A549 (cell line): ENCODE measurements at places on chromosomes 5 and 9.

DNA sequence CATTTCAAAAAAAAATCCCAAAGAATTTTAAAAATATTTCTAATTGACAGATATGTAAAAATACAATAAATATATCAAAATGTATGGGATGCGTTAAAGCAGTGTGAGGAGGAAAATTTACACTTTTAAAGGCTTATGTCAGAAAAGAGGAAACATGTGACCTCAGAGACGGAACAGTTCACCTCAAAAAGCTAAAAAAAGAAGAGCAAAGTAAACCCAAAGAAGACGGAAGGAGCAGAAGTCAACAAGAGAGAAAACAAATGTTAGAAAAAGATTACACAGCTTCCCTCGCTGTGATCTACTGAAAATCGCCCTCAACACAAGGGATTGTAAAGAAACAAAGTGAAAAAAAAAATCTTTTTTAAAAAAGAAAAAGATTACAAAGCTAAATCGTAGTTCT lies 186.9 kb downstream of the AUH start:
- no peak for DNase-seq

DNA sequence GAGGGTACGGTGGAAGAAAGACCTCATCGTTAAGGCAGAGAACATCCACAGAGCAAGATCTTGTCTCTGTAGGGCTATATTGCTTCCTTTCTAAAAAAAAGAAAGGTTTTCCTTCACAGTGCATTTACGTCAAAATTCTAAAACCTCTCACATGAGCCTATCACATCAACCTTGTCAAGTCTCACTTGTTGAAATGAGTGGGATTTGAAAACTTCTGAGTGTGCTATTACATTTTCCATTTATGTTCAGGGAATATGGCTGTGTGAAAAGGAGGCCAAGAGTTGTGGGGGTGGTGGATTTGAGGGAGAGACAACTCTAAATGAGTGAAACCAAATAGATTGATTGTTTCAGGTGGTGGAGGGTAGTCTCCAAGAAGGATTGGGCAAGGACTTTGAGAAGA lies 147.1 kb upstream of the MPDZ start:
- DNase-seq = no peak

DNA sequence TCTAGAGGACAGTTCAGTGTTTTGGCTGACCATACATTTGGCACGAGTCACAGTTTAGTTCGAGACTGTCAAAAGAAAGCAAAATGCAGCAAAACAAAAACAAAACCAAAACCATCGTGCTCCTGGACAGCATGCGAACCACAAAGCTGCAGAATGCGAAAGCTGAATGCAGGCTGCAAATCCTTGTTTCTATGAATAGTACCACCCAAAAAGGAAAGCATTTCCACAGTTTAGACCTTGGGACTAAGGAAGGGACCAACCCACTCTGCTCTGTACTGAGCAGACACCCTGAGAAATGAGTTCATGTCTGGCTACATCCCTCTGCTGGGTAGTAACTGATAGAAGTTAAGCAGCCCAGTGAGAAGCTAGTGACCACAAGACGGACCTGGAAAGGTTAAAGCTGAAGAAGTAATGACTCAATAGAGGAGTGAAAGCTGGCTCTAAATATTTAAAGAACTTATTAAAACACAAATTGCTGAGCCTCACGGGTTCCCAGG lies 3.9 kb downstream of the GCNT4 start:
- DNase-seq = no peak

- DNase-seq = no peak
Measured at GRCh38 chr5:132203464-132203818, 24.2 kb downstream of the P4HA2 start.

GRCh38 chr9:70534061-70534460 lies 119.6 kb upstream of the KLF9 start:
- no peak for DNase-seq

- DNase-seq = no peak
Measured at GRCh38 chr9:28163619-28164018, 590.3 kb upstream of the C9orf72 start.

DNA sequence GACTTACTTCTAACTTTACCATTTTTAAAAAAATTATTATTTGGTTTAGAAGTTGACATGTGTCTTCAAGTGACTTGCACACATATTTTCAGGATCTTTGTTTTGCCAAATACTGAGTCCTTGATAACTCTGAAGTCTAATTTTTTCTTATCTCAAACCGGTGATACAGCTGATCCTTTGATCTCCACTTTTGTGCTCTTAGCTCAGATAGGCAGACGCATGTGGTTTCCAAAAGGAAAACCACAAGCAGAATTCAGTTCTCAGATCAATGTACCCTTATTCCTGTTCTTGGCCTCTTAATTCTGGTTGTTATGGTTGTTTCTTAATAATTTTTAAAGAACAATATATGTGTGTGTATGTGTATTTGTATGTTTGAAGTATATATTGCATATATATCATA lies 238.3 kb upstream of the EDIL3 start:
- DNase-seq = no peak

GRCh38 chr9:14256588-14256987 lies 57.4 kb downstream of the NFIB start:
- no peak for DNase-seq

- DNase-seq = no peak
Measured at GRCh38 chr5:42991404-42992087, 48.6 kb downstream of the ANXA2R start.

GRCh38 chr9:2127486-2127885 lies 112.3 kb downstream of the SMARCA2 start:
- DNase-seq = no peak

- peak; percentile 49 for DNase-seq
Measured at GRCh38 chr9:16133556-16134227, 580.8 kb downstream of the CCDC171 start.

- DNase-seq = no peak
Measured at GRCh38 chr9:116796669-116797068, 109.6 kb downstream of the TRIM32 start.

GRCh38 chr5:10452768-10453331 lies 11.2 kb downstream of the ROPN1L start:
- peak; percentile 85 for DNase-seq

- no peak for DNase-seq
Measured at GRCh38 chr5:137263371-137264005, 235.6 kb downstream of the SPOCK1 start.

DNA sequence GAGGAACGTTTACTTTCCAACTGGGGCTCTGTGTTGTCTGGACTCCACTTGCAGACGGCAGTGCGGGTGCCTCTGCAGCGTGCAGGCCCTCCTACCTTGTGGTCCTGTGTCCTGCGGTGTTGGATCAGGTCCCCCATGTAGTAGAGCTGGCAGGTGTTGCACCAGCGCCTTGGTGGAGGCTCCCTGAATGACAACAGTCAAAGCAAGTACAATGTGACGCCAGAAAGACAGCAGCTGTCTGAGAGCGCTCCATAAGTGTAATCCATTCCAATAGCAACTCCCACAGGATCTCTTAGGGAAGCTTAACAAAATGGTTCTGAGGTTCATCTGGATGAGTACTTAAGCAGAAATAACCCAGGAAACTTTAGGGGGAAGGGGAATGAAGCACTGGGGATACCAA lies 9.9 kb downstream of the BBLN start:
- no peak for DNase-seq

- peak; percentile 33 for DNase-seq
Measured at GRCh38 chr9:98231770-98232478, 23.5 kb downstream of the TBC1D2 start.

- peak; percentile 50 for DNase-seq
Measured at GRCh38 chr9:129125478-129125877, 14.3 kb downstream of the PTPA start.

DNA sequence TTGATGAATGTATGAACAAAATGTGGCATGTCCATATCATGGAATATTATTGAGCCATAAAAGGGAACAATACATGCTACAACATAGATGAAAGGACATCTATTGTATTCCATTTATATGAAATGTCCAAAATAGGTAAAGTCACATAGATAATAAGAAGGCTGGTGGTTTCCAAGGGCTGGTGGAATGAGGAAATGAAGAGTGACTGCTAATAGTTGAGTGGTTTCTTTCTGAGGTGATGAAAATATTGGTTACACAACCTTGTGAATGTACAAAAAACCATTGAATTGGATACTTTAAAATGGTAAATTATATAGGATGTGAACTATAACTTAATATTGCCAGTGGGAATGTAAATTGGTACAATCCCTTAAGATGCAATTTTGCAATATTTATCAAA lies 5.2 kb downstream of the ARSB start:
- DNase-seq = no peak
